ENCODE measurements at places on chromosomes 11 and 22.

DNA sequence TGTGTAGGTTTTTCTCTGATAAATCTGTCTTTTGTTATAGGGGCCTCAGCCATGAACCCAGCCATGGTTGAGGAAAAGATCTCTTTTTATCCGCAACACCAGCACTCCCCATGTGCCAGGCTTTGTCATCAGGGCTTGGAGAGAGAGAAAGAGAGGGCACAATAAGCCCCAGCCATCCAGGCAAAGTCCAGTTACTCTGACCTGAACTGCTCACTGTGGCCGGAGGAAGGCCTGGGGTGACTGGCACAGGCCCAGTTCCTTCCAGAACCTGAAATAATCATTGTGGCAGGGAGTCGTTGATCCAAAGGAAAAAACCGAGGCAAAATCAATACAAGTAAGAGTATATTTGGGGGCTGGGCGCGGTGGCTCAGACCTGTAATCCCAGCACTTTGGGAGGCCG, 3.9 kb upstream of the ARHGAP8 start:
- no peak for DNase-seq

GRCh38 chr11:110141812-110142211, 48.6 kb downstream of the ZC3H12C start:
- DNase-seq, result no peak

DNA sequence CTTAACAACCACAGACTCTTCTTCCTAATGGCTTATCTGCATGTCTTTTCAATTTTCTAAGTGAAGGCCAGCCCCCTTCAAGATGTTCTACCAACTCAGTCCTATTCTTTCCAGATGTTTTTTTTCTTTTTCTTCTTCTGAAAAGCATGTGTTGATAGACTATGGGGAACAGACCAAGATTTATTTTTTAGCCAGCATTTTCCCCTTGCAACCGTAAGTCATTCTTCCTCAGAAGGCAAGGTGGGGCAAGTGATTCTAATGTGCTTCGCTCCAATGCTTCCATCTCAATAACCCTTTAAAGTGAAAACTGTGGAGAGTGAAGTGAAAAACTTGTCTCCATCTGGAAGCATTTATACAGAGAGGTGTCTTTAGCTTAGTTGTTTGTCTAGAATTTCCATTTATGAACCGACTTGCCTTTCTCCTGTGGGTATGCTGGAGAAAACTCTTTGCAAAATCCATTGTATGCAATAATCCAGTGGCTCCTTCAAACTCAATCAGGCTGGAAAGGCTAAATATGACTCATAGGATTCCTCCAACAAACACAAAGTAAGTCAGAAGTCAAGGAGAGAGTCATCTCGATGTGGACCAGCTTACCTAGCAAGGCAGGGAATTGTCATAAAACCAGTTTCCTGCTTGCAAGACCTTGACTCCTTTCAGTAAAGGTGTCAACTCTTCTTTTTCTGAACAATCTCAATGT, 83.7 kb downstream of the MAML2 start:
- DNase-seq, result no peak

DNA sequence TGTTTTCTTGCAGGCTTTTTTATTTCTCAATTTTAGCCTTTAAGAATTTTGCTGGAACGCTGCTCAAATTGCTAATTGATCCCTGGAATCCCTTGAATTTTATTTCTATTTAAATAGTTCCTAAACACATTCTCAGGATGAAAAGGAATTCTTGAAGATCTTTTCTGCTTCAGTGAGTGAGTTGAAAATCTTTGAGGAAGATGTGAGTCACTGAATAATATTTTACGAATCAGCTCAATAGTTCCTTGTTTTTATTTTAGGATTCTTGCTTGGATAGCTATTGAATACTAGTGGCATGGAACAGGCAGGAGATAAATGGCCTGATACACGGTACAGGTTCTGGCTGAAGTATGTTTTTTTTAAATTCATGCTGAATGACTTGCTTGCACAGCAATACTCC, 194.6 kb upstream of the CCDC90B start:
- DNase-seq, result no peak

GRCh38 chr11:128594226-128594625, 6.9 kb upstream of the ETS1 start:
- DNase-seq, result no peak

GRCh38 chr11:70525006-70525405, 126.7 kb downstream of the CTTN start:
- no peak for DNase-seq

DNA sequence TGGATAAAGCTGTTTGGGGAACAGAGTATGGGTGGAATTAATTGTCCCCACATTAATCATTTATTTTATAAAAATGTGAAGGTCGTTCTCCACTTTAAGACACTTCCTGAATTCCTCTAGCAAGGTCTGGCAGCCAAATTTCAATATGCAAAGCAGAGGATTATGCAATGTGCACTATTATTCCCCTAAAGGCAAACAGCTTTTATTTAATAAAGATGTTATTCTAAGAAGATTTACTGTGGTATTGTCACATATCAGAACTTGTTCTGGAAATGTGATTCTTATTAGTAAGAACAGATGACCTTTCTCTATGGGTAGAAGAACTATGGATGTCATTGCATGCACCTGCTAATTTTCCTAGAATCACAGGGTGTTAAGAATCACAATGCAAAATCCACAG, 1128.8 kb upstream of the CCDC90B start:
- DNase-seq, result no peak

DNA sequence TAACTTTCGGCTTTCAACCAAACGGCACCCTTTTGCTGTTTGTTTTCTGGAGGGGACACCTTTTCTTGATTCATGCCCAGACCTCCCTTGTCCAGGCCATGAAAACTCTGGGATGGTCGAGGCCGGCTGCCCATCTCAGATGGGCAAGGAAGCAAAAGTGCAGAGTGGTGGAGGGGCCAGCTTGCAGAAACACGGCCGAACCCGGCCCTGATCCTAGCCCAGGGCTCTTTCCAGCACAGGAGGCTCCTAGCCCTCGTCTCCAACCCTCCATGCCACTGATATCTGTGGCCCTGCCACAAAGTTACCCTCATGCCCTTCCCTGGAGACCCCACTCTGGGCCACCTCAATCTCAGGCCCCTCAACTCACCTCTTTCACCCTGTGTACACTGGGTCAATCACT, 18.9 kb upstream of the SLC22A12 start:
- no peak for DNase-seq

GRCh38 chr11:117315285-117316196, 515 bp downstream of the BACE1 start:
- no peak for DNase-seq

DNA sequence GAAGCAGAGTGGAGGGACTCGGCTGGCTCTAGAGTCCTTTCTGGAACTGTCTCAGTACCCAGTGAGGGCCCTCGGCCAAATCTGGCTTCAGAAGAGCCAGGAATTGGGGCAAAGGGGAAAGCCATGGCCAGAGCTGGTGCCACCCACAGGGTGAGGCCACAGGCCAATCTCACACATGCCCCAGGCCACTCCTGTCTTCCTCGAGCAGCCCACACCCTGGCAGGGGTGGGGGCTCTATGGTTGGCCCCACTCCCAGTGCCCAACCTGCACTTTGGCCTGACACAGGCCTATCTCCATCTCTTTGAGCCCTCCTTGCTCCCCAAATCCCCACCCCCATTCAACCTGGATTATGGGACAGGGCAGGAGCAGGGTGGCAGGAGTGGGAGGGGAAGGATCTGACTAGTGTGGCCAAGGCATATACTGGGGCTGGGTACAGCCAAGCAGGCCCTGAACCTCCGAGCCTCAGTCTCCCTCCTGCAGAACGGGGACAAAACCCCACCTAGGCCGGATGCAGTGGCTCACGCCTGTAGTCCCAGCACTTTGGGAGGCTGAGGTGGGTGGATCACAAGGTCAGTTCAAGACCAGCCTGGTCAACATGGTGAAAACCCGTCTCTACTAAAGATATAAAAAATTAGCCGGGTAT, 6.9 kb downstream of the TST start:
- no peak for DNase-seq
